ENCODE measurements at places on chromosomes 2 and 18. TPM values are rescaled to one million over a fixed set of nuclear protein-coding genes. Genes with fewer than 3 reads are reported as not detected.
A peak's percentile ranks its signal among the peaks of the same experiment; 100 is the strongest.

GRCh38 chr2:204072443-204073324, 136.1 kb downstream of the ICOS start:
- DNase-seq: peak; percentile 20

DNA sequence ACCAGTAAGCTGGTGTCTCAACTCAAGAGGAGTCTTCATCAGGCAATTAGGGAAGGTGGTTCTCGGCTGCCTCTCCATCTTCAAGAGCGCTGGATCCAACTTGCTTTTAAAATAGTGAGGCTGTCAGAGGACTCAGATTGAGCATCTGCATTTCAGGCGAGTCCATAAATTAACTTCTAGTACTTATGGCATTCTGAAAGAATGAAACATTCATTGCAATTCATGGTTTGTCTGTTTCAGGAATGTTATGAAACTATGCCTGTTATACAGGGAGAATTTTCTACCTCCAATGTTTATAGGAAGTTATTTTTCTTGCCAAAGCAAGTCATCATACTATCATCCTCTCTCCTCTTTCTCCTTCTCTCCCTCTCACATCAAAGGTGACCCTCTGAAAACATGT, 883.2 kb downstream of the SLC4A3 start:
- DNase-seq: no peak

DNA sequence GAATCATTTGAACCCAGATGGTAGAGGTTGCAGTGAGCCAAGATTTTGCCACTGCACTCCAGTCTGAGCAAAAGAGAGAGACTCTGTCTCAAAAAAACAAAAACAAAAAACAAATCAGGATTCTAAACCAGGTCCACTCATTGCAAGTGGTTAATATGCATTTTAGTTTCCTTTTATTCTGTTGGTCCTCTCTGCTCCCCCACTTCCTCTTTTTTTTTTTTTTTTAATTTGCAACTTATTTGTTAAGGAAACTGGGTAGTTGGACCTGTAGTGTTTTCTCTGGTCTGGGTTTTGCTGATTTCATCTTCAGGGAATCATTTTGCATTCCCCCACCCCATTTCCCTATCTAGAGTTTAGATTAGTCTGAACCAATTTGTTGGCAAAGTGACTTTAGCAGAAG, 14.0 kb downstream of the FER1L5 start:
- no peak for DNase-seq

DNA sequence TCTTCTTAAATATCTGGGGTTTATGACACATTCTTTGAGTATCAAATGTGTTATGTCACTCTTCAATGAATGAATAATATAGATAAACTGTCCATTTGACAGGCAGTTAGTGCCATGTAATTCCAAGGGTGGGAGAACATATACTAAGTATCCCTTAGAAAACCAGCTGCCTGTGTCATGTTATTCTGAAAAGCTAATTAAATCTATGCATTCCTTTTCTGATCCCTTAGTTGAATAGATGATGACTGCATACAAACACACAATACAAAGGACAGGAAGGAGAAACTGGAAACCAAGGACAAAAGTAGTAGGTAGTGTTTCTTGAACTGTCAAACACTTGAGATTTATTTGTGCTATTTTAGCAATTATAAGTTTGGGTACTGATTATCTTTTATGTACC, 8.3 kb downstream of the ARHGAP28 start:
- no peak for DNase-seq

The CYP26B1 gene
- total RNA-seq: not detected

All from CD8-positive, alpha-beta memory T cell (primary cell).